ENCODE measurements at places on chromosomes 1 and 21. TPM values are rescaled to one million over a fixed set of nuclear protein-coding genes. Genes with fewer than 3 reads are reported as not detected.

The KIF21B gene
- 0.73 TPM for total RNA-seq

The CHRM3 gene
- total RNA-seq: 0.40 TPM

The ELOA gene
- total RNA-seq: 28.8 TPM

The TMEM269 gene
- not detected for total RNA-seq

The C1orf87 gene
- total RNA-seq: not detected

The TNFRSF9 gene
- 0.22 TPM for total RNA-seq

The TSPAN2 gene
- 3.3 TPM for total RNA-seq

The SPRR2A gene
- not detected for total RNA-seq

The C1orf74 gene
- total RNA-seq: 1.6 TPM

The LAMC1 gene
- total RNA-seq: 104 TPM

The SYCP1 gene
- not detected for total RNA-seq

The S100B gene
- 0.62 TPM for total RNA-seq

DNA sequence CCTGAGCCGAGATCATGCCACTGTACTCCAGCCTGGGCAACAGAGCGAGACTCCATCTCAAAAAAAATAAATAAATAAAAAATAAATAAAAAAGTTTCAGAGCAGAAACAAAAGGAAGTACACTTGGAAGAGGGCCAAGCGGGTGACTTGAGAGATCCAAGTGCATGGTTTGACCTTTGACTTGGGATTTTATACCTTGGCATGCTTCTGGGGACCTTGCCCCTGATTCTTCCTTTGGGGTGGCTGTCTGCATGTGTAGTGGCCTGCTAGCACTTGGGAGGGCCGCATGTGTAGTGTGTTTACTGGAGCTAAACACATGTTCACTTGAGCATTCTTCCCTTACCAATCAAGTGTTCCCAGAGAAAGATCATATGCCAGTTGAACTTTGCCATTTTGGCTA lies 114.0 kb downstream of the DTL start:
- DNase-seq: no peak

- DNase-seq: no peak
These were observed 50.5 kb downstream of the ZFYVE9 start for GRCh38 chr1:52192436-52192835.

GRCh38 chr1:222654849-222655248 lies 37.0 kb downstream of the MIA3 start:
- DNase-seq: no peak

- DNase-seq: no peak
These were observed 2.9 kb downstream of the SELENON start for GRCh38 chr1:25802915-25803314.

GRCh38 chr1:45543581-45544417 lies 6.8 kb upstream of the AKR1A1 start:
- peak; percentile 86 for DNase-seq

DNA sequence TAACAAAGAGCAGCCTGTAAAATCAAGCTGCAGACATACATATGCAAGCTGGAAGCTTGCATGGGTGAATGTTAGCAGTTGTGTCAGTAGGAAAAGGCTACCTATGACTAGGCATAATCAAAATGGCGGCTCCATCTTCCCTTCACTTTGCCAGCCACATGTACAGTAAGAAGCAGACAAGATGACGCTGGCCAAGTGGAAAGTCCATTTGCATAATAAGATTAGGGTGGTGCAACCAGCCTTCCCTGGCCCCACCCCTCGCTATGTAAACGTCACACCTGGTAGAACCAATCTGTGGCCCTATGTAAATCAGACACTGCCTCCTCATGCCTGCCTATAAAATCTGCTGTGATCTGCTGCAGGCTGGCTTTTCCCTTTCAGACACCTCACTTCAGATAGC lies 171.9 kb upstream of the USP25 start:
- no peak for DNase-seq

- no peak for DNase-seq
These were observed 89.0 kb upstream of the HMCN1 start for GRCh38 chr1:185645162-185645640.

DNA sequence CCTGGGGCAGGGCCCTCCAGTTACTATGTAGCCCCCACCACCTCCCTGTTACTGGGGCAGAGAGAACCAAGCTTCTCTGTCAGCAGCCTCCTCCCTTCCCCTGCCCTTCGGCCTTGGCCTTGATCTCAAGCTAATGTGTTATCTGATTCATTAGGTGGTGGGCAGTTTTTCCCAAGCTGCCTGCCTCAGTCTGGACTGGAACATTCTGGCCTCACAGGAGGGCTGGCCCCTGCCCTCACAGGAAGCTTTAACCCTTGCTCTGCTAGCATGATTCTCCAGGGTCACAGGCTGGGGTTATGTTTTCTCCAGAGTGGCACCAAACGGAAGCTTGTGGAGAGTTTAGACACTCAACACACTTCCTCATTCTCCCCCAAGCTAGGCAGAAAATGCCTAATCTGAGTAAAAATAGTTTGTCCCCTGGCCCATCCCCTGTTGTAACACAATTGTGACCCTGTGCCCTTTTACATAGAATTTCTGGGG lies 37.2 kb upstream of the SLC6A9 start:
- DNase-seq: no peak

GRCh38 chr21:27681841-27682240 lies 715.0 kb upstream of the ADAMTS5 start:
- DNase-seq: no peak

- no peak for DNase-seq
These were observed 163.6 kb downstream of the GLUL start for GRCh38 chr1:182227864-182228547.

- no peak for DNase-seq
These were observed 151.9 kb downstream of the TLR5 start for GRCh38 chr1:222991177-222991576.

DNA sequence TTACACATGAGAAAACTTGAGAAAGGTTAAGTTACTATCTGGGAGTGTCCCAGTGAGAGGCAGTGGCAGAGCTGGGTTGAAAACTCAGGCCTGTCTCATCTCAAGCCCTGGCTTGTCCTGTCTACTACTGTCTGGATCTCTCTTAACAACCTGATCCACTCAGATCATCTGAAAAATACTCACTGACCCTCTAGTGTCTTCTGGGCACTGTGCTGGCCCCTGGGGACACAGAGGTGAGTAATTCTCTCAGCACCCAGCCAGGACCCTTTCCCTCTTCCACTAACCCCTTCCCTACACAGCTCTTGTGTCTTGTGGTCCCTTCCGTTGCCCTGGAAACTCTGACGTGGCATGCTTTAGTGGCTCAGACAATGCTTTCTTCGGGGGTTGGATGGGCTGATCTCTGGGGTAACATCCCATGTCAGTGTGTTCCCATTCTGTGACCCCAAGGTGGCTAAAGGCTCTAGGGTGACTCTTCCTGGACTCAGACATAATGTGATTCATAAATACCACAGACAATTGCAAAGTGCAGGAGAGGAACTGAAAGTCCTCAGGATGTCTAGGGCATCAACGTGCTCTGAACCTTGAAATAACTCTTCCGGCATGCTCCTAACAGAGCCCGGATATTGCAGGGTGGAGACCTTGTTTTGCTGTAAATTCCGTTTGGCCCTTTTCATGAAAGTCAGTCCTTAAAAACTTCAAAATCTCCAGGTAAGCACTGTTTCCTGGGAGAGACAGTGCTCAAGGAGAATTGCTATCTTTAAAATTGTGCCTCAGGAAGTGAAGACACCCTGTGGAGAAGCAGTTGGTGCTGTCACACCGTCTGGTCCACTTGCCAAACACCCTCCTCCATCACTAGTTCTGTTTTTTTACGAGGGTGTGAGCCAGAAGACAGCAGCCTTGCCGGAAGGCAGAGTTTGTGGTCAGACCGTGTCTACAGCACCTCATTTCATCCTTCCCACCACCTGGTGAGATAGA lies 4.0 kb downstream of the SHISAL2A start:
- no peak for DNase-seq

- no peak for DNase-seq
These were observed 34.9 kb downstream of the CENPF start for GRCh38 chr1:214637722-214638458.

DNA sequence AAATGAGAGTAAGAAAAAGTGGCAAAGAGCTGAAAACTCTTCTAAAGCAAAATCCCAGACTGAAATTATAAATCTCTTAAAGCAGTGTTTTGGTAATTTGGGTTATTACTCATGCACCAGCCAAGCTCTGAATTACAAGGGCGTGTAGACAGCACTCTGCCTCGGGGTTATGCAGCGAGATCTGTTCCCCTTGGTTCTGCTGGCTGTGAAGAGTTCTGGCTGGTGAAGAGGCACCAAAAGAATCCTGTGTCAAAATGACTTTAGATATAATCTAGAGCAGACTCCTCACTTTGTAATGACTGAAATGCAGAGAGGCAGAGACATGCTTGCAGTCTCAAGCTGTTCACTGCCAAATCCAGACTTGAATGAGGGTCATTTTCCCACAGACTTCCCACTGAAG lies 461.8 kb upstream of the CXADR start:
- no peak for DNase-seq

DNA sequence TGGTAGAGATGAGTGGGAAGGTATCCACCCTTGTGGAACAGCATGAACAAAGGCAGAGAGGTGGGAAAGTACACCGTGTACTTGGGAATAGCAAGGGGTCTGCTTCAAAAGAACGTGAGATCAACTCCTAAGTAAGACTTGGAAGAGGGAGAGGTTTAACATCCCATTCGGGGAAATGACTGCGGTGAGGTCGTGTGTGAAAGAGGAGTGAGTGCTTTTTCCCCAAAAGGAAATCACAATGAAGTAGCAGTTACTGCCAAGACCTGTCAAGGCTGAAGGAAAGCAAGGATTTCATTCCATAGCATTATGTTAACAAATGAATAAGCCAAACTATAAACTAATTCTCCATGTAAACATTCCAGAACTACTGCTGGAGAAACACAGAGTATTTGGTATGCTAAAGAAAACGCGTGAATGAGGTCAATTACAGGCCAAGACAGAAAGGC lies 20.0 kb upstream of the SYDE2 start:
- DNase-seq: no peak

DNA sequence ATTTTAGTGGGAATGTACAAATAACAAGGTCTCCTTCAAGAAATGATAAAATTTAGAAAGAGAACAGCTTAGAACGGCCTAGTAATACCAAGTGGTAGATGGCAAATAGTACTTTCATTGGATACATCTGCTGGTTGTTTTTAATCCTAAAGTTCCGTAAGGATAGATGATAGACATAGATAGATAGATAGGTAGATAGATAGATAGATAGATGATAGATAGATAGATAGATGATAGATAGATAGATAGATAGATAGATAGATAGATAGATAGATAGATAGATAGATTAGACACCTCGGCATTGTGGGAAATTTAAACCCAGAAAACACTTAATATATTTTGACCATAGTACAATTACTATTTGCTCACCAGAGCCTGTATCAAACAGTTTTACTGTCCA lies 288.5 kb downstream of the TPR start:
- no peak for DNase-seq

- no peak for DNase-seq
These were observed 39.6 kb upstream of the ENAH start for GRCh38 chr1:225692517-225692879.

- no peak for DNase-seq
These were observed 109.5 kb upstream of the GRIK3 start for GRCh38 chr1:37143800-37144199.

- no peak for DNase-seq
These were observed 1.9 kb downstream of the PPFIA4 start for GRCh38 chr1:203028067-203028783.

DNA sequence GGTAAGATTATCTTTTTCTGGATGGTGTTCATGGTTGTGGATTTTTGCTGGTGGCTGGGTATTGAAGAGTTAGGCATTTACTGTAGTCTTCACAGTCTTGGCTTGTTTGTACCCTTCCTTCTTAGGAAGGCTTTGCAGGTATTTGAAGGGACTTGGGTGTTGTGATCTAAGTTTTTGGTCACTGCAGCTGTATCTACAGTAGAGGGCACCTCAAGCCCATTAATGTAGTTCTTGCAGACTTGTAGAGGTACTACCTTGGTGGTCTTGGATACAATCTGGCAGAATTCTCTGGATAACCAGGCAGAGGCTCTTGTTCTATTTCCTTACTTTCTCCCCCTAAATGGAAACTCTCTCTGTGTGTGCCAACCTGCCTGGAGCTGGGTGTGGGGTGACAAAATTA lies 155.8 kb upstream of the BRINP3 start:
- no peak for DNase-seq

GRCh38 chr1:40627987-40628902 lies 37.2 kb downstream of the RIMS3 start:
- DNase-seq: peak; percentile 68

DNA sequence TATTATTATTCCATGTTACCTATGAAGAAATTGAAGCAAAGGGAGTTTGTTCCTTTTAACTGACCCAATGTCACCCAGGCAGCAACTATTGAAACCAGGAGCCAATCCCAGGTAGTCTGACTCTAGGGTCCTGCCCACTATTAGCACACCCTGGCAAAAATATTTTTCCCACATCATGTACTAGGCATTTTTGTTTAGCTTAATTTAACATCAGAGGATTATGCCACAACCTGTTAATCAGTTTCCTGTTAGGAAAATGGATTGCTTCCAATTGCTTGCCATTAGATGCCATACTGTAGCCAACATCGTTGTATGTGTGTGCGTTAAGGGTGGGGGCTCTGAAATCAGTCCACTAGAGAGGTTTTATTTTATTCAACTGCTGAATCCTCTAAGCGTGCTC lies 281.1 kb downstream of the DNM3 start:
- DNase-seq: no peak

- DNase-seq: no peak
These were observed 7.5 kb upstream of the PYCR2 start for GRCh38 chr1:225931270-225932136.

GRCh38 chr1:217660353-217661062 lies 29.4 kb downstream of the SPATA17 start:
- no peak for DNase-seq

DNA sequence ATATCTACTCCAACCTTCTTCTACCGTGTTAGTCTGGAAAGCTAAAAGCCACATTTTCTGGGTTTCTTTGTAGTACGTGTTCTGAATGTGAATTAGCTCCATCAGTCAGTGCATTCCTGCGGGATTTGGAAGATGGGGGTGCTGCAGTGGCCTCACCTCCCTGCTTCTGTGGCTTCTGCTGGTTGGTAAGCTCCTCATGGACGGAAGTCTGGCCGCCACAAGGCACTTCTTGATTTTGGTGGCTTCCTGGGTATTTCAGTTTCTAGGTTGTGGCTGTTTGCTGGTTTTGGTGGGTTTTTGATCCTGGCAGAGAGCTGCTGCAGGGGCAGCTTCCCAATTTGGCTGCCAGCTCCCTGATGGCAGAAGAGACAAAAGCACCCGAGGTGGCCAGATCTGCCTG lies 20.9 kb upstream of the TACSTD2 start:
- no peak for DNase-seq
